Large intestine (tissue), 12 donors: ENCODE measurements at places on chromosomes 16 and 17. TPM values are rescaled to one million over a fixed set of nuclear protein-coding genes. Genes with fewer than 3 reads are reported as not detected.

- no peak for DNase-seq
Observed at GRCh38 chr16:57140931-57141668, 44.7 kb downstream of the PSME3IP1 start.

DNA sequence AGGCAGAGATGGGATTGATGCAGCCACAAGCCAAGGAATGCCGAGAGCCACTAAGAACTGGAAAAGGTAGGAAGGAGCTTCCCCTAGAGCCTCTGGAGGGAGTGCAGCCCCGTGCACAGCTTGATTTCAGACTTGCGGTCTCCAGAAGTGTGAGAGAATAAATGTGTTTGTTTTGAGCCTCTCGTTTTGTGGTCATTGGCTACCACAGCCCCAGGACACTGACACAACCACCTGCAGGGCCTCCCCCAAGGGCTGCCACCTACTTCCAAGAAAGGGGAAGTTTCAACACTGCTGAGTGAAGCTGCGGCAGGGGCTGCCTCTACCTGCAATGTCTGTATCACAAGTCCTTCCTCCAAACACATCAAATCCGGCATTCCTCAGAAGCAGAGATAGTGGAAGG is 346.9 kb downstream of the C16orf95 start:
- DNase-seq = no peak

GRCh38 chr17:42233156-42233555 is 38.9 kb upstream of the GHDC start:
- peak; percentile 10 for DNase-seq

- DNase-seq = no peak
Observed at GRCh38 chr17:55702150-55702549, 20.5 kb downstream of the TMEM100 start.

- DNase-seq = peak; percentile 85
Observed at GRCh38 chr17:8420041-8420934, 15.4 kb upstream of the NDEL1 start.

DNA sequence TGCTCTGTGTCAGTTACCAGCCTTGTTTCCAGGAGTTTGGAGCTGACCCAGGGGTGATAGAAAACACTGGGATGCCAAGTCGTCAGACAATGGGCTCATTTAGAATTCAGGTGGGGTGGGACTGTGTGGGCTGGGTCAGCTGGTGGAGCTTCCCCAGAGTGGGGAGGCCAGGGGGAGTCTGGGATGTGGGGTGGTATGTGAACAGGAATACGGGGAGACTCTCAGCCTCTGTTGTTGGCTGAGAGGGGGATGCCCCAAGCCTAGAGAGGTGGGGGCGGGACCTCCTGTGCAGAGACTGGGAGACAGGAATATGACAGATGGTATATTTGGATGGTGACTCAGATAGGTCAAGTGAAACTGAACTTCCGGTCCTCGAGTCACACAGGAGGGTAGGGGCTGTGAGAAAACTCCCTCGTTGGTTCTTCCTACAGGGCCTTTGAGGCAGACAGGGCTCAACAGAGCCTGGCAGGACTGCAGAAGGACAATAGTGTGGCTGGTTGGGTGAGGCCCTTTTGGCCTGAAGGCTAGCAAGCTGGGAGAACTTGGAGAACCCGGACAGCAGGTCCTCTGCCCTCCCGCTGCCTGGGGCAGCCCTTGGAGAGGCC is 23.7 kb downstream of the CDH1 start:
- no peak for DNase-seq

DNA sequence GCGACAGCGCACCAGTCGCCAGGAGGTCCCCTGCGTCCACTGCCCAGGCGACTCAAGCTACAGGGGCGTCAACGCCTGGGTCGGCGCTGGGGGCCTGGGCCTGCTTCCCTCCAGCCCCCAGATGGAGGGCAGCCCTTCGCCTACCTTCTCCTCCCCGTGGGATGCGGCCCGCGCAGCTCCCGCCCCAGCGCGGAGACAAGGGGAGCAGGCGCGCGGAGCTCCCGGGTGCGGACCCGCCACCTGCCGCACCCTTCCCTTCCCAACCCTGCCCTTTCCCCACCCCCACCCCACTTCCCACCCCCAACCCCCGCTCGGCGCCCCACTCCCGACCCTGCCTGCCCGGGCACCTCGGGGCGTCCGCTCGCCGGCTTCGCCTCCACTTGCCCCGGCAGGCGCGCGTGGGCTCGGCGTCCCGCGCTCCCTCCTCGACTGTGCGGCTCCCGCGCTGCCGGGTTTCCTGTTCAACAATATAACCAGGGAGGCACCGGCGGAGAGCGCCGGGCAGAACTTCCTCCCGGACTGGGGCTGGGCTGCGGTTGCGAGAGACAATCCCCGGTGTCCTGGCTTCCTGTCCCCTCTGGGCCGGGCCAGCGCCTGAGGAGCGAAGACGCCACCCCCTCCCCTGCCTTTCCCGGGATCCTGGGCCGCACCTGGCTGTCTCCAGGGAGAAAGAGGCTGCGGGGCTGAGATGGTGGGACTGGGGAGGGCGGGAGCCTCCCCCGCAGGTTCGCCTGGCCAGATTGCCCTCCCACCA is at the start of gene ARHGAP27:
TSS of gene ARHGAP27 (minus strand) at position 466 of the 754 bp plus-strand sequence. CDS start 2,591 bp downstream, outside the sequence.
- no peak for DNase-seq

DNA sequence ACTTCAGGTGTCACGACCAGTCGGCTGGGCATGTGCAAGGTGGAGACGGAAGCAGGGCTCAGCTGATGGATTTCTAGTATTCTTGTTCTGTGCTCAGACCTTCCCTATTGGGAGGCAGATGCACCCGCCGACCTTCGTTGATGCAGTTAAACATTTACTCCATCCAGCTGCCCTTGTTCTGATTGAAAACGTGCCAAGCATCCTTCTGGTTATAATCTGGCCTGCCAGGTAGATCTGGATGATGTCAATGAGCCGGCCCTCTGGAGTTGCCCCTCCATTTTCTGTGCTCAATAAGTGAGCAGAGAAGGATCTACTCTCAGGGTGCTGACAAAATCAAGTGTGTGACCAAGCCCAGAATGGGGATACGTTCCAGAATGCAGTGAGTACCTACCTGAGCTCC is 38.3 kb downstream of the CCDC182 start:
- peak; percentile 39 for DNase-seq

DNA sequence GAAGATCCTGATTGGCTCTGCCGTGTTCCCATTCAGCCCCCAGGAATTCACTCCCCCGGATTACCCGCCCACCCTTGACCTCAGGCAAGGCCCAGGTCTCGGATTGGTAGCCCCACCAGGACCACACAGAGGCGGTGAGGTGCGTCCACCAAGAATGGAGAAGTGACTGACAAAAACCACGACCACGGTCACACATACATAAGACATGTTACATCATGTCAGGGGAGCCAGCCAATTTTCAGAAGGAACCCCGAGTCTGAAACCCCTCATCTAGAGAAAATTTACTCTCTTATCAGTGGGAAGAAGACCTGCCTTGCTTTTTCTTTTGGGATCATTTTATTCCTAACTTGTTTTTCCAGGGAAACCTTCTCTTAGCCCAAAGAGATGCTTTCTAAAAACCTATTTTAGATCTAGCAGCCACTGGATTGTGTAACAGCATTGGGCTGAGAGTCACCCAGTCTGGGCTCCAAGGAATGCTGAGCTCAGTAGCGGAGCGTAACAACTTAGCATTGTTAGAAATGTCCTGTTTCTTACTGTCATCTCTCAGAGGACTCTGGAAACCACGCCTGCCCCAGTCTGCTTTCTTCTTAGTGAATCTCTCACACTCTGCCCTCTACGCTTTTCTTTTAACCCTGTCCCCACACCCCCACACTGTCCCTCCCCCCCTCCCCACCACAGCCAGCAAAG is 164.1 kb downstream of the CMIP start:
- no peak for DNase-seq

DNA sequence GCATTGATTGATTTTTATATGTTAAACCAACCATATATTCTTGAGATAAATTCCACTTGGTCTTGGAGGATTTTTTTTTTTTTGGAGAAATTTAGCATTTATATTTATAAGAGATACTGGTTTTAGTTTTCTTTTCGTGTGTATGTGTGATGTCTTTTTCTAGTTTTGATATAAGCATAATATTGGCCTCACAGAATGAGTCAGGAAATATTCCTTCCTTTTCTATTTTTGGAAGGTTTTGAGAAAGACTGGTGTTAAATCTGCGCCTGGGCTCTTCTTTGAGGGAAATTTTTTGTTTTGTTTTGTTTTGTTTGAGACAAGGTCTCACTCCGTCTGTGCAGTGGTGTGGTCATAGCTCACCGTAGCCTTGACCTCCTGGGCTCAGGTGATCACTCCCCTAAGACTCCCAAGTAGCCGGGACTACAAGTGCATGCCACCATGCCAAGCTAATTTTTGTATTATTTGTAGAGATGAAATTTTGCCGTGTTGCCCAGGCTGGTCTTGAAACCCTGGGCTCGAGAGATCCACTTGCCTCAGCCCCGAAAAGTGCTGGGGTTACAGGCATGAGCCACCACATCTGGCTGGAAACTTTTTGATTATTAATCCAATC is 28.8 kb upstream of the CCL22 start:
- DNase-seq = no peak

DNA sequence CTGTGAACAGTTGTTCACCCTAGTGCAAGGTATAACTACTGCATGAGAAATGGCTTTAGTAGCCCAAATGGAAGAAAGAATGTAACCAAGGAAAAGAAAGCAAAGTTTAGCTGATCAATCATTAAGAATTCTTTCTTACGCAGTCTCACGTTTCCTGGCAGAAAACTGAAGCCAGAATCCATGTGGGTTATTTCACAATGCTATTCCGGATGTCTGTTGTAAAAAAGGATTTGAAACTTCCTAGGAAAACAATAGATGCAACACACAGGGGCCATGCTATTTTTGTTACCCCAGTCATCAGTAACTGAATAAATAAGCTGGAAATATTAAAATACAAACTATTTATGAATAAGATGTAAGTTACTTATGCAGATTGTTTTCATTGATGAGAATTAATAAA is 802.5 kb downstream of the CDH8 start:
- DNase-seq = no peak

DNA sequence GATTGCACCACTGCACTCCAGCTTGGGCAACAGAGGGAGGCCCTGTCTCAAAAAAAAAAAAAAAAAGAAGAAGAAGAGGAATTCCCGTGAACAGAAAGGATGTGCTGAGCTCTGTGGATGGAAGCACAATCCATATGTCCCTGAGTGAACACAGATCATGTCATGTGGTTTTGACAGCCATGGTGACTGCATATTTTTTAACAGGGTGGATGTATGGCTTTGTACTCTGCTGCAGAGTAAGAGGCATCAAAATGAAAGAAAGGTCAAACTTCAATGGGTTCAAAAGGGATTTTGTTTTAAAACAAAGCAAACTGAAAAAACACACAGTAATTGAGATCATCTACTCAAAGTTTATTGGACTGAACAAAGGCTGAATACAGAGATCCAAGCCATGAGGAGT is 31.5 kb downstream of the MXRA7 start:
- no peak for DNase-seq

DNA sequence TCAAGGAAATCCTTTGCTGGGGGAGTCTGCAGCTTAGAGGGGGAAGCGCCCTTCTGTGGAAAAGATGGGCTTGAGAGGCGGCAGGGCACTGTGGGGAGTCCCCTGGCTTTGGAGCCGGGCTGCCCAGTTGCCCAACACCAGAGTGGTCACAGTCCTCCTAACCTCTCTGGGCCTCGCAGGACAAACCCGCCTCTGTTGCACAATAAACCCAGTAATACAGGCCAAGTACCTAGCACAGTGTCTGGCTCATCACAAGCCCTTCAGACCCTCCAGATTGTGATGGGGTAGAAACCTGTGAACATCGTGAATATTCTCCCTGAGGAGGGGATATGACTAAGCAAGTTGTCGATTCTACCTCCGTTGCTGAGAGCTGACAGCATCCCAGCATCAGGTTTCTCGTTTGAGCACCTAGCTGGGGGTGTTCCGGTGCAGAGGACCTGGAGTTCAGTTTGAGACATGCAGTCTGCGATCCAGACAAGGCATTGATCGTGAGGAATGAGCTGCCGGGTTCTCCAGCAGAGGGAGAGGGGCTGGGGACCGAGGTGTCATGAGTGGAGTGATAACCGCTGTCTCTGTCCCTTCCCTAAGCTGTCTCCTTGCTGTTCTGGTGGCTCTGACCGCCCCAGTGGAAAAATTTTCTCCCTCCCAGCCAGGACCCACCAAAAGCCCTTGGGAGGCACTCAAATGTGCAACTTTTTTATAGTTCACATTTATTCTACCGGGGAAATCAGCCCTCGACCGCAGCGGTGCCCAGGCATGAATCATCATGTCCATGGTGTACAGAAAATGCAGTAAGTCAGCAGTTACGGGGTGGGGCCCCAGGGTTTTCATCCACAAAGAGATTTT is 161.9 kb downstream of the WSCD1 start:
- DNase-seq = no peak

DNA sequence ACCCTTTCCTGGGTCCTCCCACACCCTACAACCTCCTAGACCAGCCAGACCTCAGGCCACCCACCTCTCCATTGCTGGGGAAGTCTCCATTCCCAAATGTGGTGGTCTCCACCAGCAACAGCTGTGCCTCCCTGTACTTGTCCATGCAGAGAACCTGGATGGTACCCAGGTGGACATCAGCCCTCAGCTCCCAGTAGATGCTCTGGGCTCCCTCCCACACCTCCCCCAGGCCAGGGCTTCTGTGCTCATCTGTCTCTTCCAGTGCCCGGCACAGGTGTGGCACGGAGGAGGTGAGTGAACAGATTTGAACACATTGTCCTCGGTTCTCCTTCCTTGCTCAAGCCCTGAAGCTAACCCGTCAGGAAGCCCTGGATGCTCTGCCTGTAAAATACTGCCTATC is 34.6 kb downstream of the LGALS9 start:
- no peak for DNase-seq

- DNase-seq = no peak
Observed at GRCh38 chr16:21184834-21185233, 26.4 kb downstream of the LDAF1 start.

DNA sequence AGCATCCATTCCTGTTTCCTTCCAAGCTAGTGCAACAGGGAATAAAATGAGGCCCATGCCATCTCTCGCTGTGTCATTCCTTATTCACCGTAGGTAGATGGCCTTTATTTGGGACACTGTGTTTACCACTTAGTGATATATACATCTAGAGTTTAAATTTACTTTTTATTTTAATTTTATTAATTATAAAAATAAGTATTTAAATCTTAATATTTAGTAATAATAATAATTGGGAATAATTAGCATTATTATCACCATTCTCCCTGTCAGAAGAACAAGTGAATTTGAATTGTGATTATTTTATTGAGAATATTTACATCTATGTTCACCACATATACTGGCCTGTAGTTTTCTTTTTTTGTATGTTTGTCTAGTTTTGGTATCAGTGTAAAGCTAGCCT is 692.9 kb upstream of the KIF2B start:
- DNase-seq = no peak

GRCh38 chr16:88911136-88911945 is 44.9 kb upstream of the PABPN1L start:
- no peak for DNase-seq

IRF8 gene
- 35.4 TPM for polyA plus RNA-seq

KRTAP2-3 gene
- not detected for polyA plus RNA-seq

SPATA22 gene
- polyA plus RNA-seq = not detected

FAM171A2 gene
- polyA plus RNA-seq = 6.5 TPM

SEZ6L2 gene
- 52.3 TPM for polyA plus RNA-seq

CLEC10A gene
- polyA plus RNA-seq = 9.7 TPM
